ENCODE measurements at places on chromosomes 3 and 15.

DNA sequence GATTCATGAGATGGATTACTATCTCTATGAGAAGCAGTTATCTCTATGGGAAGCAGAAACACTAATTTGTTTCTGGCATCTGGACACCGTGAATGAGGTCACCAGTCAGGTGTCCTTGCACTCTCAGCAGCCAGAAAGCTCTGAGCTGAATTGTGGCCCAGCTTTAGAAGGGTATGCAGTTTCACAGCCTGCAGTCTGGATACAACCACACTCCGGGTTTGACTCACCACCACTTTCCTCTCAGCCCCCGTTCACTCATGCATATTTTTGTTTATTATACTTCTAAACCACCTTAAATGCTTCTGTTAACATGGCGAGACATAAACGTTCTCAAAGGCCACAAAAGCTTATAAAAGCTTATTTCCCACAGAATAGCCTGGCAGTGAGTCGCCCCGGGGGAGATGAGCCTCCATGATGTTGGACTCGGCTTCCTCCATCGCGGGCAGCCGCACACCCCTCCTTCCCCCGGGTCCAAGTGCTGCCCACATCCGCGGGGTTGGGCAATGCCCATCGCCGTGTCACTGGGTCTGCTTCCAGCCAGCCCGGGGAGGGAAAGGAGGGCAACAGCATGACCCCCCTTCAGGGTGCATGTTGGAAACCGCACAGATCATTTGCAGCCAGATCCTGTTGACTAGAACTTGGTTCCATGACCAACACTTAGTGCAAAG is 16.8 kb upstream of the SLC41A3 start:
- DNase-seq, result no peak

- no peak for DNase-seq
These were observed 40.5 kb downstream of the DPPA2 start for GRCh38 chr3:109275702-109276293.

- no peak for DNase-seq
These were observed 67.0 kb upstream of the SAMMSON start for GRCh38 chr3:69932501-69932900.

- no peak for DNase-seq
These were observed 115.0 kb downstream of the THSD4 start for GRCh38 chr15:71230303-71230702.

DNA sequence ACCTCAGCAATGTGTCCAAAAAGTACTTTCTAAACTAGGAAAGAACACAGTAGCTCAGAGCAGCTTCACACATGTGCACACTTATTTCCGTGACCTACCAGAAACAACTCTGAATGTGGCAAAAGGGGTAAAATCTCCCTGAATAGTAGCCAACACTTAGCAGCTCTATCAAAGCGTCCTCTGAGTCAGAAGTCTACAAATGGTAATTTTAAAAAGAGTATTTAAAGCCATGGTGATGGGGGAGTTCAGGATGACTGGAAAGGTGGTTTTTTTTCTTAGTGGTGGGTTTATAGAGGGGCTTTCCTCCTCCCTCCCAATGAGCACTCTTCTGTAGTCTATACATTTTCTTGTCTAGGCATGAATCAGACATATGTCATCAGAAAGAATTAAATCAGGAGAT is 223.8 kb upstream of the PRICKLE2 start:
- DNase-seq, result no peak

GRCh38 chr3:146159037-146159436 is 1.9 kb downstream of the PLOD2 start:
- DNase-seq, result no peak

DNA sequence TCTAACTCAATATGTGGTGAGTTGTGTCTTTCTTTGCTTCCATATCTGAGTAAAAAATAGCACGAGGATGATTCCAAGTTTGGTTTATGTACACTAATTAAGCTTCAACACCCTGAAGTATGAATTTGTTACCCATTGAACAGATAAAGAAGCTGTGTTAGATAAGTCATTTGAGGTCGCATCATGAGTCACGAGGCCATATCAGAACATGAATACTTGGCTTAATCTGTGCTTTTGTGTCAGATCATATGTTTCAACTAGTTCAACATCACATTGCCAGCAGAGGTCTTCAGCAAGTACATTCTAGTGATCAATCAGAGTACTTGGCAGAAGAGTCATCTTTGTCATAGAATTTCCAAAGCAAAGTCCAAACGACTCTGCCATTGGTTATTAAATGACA is 26.3 kb upstream of the MITF start:
- DNase-seq, result no peak

DNA sequence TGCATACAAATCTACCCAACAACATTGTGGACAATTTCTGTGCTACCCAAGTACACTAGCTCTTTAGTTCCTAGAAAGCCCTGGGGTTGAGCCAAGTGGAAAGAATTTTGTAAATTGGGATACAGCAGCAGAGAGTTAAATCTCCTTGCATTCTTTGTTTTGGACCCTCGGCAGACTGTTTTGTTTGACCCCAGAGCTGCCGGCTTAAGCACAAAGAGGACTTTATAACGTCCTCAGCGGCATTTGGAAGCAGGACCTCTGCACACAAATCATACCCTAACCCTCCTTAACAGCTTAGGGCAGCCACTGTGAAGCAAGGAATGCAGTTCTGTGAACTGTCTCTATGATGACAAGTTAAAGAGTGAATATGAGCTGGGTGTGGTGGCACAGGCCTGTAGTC is 415.3 kb downstream of the CNTN4 start:
- no peak for DNase-seq

DNA sequence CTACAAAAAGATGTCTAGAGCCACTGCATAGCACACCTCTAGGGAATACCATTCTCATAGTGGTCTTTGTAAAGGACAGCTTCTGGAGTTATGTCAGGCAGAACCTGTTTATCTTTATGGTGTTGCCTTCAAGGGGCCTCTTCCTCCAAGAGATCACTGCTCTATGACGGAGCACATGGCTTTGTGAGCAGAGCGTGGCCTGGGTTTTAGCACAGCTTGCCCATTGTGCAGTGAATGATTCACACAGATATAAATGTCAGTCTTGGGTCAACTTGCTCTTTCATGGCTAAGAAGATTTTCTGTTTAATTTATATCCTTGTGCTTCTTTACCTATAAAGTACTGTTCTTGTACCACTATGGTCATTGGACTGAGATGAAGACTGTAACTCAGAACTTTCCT is 41.5 kb upstream of the RBMS3 start:
- no peak for DNase-seq

GRCh38 chr3:185843126-185843525 is 18.3 kb upstream of the IGF2BP2 start:
- DNase-seq, result no peak
